ENCODE measurements at places on chromosomes 1 and 21. TPM values are rescaled to one million over a fixed set of nuclear protein-coding genes. Genes with fewer than 3 reads are reported as not detected.

DNA sequence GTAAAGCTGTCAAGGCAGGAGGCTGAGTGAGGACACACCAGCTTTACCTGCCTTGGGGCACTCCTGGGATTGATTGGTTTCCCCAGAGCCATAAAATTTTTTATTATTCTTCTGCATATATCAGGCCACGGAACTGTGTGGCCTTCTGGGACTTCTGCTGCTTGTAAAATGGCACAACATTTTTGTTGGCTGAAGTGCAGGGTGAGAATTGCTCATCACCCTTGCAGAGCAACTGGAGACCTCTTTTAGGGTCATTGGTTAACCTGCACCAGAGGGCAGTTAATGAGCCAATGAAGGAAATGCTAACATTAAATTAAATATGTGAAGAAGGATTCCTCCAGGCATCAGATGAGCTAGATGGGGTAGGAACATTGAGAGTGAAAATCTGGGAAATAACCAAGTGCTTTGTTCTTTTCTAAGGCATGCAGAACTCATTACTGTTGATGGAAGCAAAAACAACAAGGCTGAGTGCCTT, 87.7 kb downstream of the LTN1 start:
- no peaks in the 10 kb centered on the region for H3K36me3 ChIP-seq
- no peaks in the 10 kb centered on the region for H3K27me3 ChIP-seq
- no peak overlapping the region for H3K27ac ChIP-seq
- H3K4me1 ChIP-seq: no peaks in the 10 kb centered on the region
- H3K4me3 ChIP-seq: no peak overlapping the region

DNA sequence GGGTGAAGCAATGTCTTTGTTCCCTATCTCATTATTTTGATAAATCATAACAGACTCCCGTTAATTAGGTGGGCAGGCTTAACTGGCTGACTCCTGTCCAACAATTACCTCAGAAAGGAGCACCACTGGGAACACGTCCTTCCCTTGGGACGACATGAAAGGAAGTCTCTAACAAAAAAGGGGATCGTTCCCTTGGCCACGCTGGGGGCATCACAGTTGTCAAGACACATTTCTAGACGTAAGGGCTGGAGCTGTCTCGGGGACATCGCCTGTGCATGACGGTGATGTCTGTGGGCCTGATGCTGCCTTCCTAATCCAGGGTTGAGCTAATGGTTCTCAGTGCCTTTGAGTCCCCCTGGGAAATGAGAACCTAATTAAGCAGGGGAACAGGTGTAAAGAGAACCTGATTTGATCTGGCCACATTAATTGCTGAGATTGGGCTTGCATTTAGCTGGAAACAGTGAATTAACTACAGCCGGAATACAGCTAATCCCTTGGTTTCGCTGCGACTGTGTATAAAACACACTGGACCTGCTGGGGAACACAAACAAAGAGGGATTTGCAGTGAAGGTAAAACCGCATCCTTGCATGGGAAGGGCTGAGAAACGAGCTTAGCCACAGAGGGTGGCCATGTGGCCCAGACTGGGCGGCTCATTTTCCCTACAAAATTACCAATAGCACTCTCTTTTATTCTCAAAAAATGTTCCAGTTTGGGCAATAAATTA, 111.8 kb downstream of the MRPS6 start:
- H3K4me1 ChIP-seq: peaks cover 12% of the 10 kb centered on the region
- H3K4me3 ChIP-seq: no peak overlapping the region
- H3K36me3 ChIP-seq: no peaks in the 10 kb centered on the region
- DNase-seq: no peak

DNA sequence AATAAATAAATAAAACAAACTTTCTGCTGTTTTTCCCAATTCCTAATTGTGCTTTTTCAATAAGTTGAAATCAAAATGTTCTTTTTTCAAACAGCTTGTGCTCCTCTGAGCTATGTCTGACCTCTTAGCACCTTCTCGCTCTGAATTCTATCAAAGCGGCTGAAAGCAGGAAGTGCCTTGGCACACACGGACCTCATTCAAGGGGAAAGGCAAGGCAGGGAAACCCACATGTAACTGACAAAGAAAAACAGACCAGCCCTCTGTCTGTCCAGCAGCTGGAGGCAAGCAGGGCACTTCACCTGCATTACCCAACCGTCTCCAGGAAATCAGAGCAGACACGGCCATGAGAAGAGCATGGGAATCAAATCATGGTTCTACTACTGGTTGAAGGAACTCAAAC, 56.7 kb downstream of the PLPP3 start:
- H3K36me3 ChIP-seq: peaks cover 57% of the 10 kb centered on the region
- no peak for DNase-seq
- H3K27ac ChIP-seq: peak overlapping the region; percentile 19
- peaks cover 36% of the 10 kb centered on the region for H3K4me1 ChIP-seq

DNA sequence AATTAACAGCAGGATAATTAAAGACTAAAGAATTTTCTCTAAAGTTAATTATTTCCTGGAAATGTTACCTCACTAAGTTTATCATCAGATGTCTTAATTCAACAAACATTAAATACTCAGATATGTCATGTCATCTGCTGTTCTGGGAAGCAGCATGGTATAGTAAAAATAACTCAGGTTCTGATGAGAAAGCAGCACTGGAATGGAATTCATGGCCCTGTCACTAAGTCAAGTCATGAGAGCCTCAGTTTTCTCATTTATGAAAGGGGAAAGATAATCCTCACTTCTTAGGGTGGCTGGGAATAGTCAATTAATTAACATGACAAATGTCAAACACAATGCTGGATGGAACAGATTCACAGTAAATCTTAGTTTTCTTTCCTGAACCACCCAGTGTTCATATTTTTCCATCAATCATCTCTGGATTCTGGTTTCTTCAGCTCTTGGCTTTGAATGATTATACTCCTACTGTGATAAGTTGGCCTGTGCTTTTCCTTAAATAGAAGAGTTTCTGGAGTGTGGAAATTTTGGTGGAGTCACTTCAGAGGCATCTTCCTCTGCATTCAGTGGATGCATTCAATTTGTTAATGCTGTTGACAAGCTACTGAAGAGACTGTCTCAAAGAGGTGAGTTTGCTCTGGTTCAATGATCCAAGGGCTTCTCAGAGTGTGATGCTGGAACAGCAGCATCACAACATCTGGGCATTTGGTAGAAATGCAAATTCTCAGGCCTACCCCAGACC, 319.4 kb downstream of the KCNH1 start:
- no peak overlapping the region for H3K4me3 ChIP-seq
- no peaks in the 10 kb centered on the region for H3K36me3 ChIP-seq
- DNase-seq: no peak
- no peak overlapping the region for H3K27ac ChIP-seq

GRCh38 chr21:31088474-31088751, 50.1 kb upstream of the KRTAP19-8 start:
- H3K27ac ChIP-seq: no peak overlapping the region
- H3K4me1 ChIP-seq: no peaks in the 10 kb centered on the region
- H3K27me3 ChIP-seq: no peaks in the 10 kb centered on the region
- DNase-seq: no peak
- H3K36me3 ChIP-seq: no peaks in the 10 kb centered on the region
- no peak overlapping the region for H3K4me3 ChIP-seq

DNA sequence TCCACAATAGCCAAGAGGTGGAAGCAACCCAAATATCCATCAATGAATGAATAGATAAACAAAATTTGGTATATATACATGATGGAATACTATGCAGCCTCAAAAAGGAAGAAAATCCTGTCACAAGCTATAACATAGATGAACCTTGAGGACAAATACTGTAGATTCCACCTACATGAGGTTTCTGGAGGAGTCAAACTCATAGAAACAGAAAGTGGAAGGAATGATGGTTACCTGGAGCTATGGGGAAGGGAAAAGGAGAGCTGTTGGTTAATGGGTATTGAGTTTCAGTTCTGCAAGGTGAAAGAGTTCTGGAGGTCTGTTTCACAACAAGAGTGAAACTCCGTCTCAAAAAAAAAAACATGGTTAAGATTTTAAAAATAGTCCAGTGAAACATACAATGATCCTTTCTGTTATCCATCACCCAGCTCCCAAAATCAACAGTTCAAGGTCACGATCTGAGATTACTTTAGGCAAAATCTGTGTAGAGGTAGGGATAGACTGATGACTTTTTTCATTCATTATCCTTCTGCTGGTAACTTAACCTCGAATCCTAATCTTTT, 80.8 kb upstream of the HNRNPU start:
- no peak overlapping the region for H3K27ac ChIP-seq
- H3K4me1 ChIP-seq: no peaks in the 10 kb centered on the region
- no peaks in the 10 kb centered on the region for H3K27me3 ChIP-seq
- no peak for DNase-seq

DNA sequence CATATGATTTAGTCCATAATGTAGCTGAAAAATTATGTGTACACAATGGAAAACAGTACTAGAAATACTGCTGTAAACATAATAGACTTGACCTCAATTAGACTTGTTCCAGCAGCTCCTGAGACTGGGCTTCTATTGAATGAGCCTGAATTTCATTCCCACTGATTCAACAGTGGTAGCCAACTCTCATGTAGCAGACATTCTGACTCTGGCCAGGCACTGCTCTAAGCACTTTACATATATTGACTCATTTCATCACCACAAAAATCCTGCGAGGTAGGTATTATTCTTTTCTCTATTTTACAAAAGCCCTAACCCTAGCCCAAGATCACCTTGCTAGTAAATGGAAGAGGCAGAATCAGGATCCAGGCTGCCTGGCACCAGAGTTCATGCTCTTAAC, 12.8 kb upstream of the CTSS start:
- H3K27me3 ChIP-seq: no peaks in the 10 kb centered on the region
- H3K4me3 ChIP-seq: no peak overlapping the region
- no peaks in the 10 kb centered on the region for H3K36me3 ChIP-seq
- DNase-seq: no peak

GRCh38 chr1:2018217-2019171, 651 bp upstream of the GABRD start:
- H3K36me3 ChIP-seq: no peaks in the 10 kb centered on the region
- H3K27ac ChIP-seq: no peak overlapping the region
- no peaks in the 10 kb centered on the region for H3K4me1 ChIP-seq
- no peak for DNase-seq

DNA sequence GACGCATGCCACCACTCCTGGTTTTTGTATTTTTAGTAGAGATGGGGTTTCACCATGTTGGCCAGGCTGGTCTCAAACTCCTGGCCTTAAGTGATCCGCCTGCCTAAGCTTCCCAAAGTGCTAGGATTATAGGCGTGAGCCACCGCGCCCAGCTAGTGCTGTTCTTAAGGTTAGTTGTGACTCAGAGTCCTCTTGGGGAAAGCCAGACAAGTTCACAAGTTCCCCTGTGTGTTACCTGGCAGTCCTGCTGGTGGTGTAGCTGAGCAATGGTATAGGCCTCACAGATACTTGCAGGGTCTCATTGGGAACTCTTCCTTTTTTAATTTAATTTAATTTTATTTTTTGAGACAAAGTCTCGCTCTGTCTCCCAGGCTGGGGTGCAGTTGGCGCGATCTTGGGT, 10.6 kb downstream of the CFAP126 start:
- H3K4me3 ChIP-seq: no peak overlapping the region
- H3K4me1 ChIP-seq: no peaks in the 10 kb centered on the region
- no peak for DNase-seq
- H3K27ac ChIP-seq: no peak overlapping the region
- H3K36me3 ChIP-seq: no peaks in the 10 kb centered on the region

- H3K36me3 ChIP-seq: no peaks in the 10 kb centered on the region
- H3K27ac ChIP-seq: no peak overlapping the region
- no peaks in the 10 kb centered on the region for H3K4me1 ChIP-seq
- no peak for DNase-seq
- H3K4me3 ChIP-seq: no peak overlapping the region
Measured at GRCh38 chr21:34022627-34023335, 50.6 kb upstream of the MRPS6 start.

The KRTAP19-3 gene
- not detected for polyA plus RNA-seq

The SERINC2 gene
- polyA plus RNA-seq: 33.5 TPM

The WDR4 gene
- polyA plus RNA-seq: 40.2 TPM

The MIGA1 gene
- polyA plus RNA-seq: 5.4 TPM
